GM12878 (cell line): ENCODE measurements at places on chromosomes 1 and 21. TPM values are rescaled to one million over a fixed set of nuclear protein-coding genes. Genes with fewer than 3 reads are reported as not detected.

DNA sequence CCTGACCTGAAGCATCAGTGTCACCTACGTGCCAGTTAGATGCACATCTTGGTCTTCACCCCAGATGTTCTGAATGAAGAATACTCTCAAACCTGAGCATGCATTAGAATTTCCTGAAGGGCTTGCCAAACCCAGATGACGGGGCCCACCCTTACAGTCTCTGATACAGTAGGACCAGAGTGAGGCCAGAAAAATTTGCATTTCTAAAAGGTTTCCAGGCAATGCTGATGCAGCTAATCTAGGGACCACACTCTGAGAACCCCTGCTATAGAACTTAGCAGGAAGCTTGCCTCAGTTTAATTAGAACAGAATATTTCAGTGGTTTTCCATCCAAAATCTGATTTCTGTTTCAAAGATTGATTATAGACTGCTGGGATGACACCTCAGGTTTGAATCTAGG, 9.9 kb upstream of the CTBS start:
- no peaks in the 10 kb centered on the region for H3K27me3 ChIP-seq
- H3K4me1 ChIP-seq = peaks cover 3% of the 10 kb centered on the region
- H3K4me3 ChIP-seq = no peak overlapping the region
- H3K36me3 ChIP-seq = no peaks in the 10 kb centered on the region
- no peak for DNase-seq

DNA sequence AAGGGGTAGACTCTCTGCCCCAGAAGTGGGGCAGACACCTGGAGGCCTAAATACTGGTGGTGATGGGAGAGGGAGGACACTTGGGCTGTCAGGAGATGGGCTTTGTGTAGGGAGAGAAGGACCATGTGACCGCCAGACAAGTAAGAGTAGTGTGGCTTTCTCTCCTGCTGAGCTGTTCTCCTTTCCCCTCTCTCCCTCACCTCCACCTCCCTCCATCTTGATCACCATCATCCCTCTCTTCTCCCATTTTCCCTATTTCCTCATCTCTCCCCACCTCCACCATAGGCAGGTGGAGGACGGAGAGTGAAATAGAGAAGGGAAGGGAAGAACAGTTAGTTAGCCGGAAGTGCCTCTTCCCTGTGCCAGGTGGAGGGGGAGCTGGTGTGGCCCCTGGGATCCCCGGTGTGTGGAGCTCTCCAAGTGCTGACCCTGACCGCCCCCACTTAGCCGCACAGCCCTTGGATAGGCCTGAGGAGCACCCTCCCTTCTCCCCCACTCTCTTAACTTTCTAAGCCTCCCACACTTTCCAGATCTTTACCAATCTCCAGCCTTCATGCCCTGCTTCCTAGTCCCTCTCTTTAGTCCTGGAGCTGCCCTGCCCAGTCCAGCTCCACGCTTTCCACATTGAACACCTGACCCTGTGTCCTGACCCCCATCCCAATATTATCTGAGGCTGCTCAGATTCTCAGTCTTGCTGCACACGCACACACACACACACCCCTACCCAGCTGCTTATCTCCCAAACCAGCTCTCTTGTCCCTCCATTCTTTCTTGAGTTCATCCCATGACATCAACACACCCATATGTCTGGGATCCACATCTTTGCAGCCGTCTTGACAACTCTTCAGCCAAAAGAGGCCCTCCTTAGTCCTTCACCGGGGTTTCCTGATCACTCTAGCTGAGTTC, 1.5 kb downstream of the CELF3 start:
- H3K36me3 ChIP-seq = no peaks in the 10 kb centered on the region
- no peak overlapping the region for H3K27ac ChIP-seq
- DNase-seq = no peak
- peaks cover 2% of the 10 kb centered on the region for H3K4me1 ChIP-seq

The AK4 gene
- 61.2 and 63.7 TPM in 2 replicates for total RNA-seq

- no peak overlapping the region for H3K4me3 ChIP-seq
- H3K27me3 ChIP-seq = no peaks in the 10 kb centered on the region
- peaks cover 10% of the 10 kb centered on the region for H3K4me1 ChIP-seq
- H3K27ac ChIP-seq = no peak overlapping the region
Observed at GRCh38 chr1:21350202-21350885, 60.1 kb upstream of the ECE1 start.

DNA sequence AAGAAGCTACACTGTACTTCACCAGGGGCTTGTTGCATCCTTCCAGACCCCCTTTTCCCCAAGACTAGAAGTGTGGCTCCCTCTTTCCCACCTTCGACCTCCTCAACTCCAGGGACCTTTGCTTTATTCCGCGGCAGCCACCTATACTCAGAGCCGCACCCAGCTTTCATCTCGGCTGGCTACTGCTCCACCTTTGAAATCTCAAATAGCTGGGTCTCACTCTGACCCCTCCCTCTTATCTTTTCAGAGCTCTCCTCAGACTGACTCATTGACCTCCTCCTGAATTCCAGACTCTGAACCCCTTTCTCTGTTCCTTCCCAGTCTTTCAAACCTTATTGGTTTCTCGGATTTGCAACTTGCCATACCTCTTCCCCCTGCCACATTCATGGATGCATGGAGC, 144.7 kb upstream of the JUN start:
- no peaks in the 10 kb centered on the region for H3K36me3 ChIP-seq
- H3K4me1 ChIP-seq = peaks cover 14% of the 10 kb centered on the region
- H3K4me3 ChIP-seq = no peak overlapping the region
- no peak overlapping the region for H3K27ac ChIP-seq
- no peaks in the 10 kb centered on the region for H3K27me3 ChIP-seq

GRCh38 chr1:108722292-108722691, 9.6 kb downstream of the FNDC7 start:
- no peak overlapping the region for H3K27ac ChIP-seq
- H3K36me3 ChIP-seq = no peaks in the 10 kb centered on the region
- no peak overlapping the region for H3K4me3 ChIP-seq
- no peaks in the 10 kb centered on the region for H3K4me1 ChIP-seq
